Esophagus squamous epithelium (tissue), 5 donors: ENCODE measurements at places on chromosomes 7 and 10.

- no peak for DNase-seq
These were observed 21.9 kb upstream of the CREB3L2 start for GRCh38 chr7:138023618-138024342.

GRCh38 chr7:77393954-77394353, 22.2 kb downstream of the GSAP start:
- DNase-seq = no peak

DNA sequence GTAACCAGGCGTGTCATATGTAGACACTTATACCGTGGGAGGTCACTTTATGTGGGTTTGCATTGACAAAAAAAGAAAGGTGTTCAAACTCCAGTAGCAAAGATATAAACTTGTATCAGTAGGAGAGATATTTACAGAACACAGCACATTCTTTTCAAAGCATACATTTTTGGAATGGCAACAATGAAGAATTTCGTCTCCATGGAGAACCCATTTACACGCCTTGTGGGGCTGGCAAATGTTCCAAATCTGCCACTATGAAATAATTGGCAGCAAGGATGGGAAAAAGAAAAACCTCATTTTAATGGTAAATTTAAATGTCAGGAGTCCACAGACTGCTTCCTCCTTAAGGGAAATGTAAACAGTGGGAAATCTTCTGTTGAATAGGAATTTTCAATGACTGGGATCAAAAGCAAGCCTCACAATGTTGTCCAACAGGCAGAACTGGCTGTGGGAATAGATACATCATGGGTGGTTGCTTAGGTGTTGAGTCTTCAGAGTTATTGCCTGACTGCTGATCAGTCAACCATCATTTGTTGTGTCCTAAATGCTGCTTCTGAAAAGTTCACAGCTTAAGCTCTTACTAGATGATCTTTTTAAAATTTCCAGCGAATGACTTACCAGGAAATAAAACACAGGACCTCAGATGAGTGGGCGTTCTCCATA, 256.6 kb upstream of the SEMA3C start:
- no peak for DNase-seq

DNA sequence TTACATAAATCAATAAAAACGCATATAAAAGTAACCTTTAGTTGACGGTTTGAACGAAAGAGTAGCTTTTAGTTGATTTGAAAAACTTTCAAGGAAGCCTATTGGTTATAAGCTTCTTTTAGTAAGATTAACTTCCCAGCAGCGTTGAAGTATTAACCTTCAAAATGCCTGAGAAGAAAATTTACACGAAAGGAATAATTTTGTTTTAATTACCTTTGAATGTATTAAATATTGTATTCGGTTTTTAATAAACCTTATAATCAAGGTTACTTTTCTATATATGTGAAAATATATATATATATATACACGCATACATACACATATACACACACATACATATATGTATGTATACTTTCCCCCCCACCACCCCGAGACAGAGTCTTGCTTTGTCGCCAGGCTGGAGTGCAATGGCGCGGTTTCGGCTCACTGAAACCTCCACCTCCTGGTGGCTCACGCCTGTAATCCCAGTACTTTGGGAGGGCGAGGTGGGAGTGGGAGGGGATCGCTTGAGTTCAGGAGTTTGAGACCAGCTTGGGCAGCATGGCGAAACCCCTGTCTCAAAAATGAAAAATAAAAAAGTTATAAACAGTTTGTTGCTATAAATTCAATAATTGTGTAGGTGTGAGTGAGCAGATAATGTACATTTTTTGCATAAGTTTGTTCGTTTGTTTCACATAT, 57.6 kb upstream of the EZH2 start:
- no peak for DNase-seq

- DNase-seq = no peak
These were observed 36.9 kb downstream of the ASB13 start for GRCh38 chr10:5629303-5630111.

DNA sequence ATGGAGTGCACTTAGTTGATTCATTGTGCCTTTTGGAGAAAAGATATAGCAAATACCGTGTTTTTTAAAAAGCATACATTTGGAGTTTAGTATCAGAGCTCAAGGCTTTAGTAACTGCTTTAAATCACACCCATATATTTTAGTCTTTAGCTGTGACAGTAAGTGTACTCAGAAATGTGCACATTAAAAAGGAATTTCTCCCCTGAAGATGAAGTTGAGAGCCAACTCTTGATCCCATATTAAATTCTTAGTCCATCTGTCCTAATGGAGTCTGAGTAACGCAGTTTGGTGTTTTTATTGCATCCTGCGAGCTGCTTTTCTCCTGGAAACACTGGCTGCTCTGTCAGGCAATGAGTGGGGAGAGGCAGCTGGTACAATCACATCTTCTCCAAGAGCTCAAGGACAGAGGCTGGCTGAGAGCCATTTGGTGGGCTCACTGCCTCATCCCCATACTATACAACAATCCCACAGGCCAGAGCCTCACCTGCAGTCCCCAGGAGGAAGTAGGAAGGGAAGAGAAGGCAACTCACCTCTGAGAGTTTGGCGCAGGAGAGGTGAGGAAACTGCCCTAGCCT, 473.6 kb upstream of the C7orf33 start:
- DNase-seq = no peak

DNA sequence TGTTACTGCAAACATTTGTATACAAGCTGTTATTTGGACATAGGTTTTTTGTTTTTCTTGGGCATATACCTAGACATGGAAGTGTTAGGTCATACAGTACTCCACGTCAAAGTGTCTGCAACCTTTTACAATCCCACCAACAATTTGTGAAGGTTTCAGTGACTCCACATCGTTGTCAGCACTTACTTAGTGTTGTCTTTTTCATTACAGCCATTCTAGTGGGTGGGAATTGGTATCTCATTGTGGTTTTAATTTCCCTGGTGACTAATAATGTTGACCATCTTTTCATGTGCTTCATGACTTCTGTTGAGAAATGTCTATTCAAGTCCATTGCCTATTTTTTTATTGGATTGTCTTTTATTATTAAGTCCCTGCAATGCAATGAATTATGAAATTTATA, 95.0 kb downstream of the UBE3C start:
- DNase-seq = no peak

GRCh38 chr10:4121502-4122380, 336.7 kb upstream of the KLF6 start:
- DNase-seq = no peak

DNA sequence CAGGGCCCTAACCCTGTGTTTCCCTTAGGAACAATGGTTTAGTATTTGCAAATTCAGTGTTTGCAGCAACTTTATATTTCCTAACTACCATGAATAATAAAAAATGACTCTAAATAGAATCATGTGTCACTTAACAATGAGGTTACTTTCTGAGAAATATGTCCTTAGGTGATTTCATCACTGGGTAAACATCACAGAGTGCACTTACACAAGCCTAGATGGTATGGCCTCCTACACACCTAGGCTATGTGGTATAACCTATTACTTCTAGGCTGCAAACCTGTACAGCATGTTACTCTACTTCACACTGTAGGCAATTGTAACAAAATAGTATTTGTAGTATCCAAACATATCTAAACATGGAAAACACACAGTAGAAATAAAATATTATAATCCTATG, 1174.6 kb upstream of the LRRTM3 start:
- DNase-seq = no peak

- DNase-seq = no peak
These were observed 48.1 kb downstream of the CDC123 start for GRCh38 chr10:12243864-12244620.

GRCh38 chr10:130456616-130457015, 320.4 kb downstream of the GLRX3 start:
- no peak for DNase-seq

- no peak for DNase-seq
These were observed 65.5 kb downstream of the LARP4B start for GRCh38 chr10:865924-866576.

- no peak for DNase-seq
These were observed 107.0 kb downstream of the XRCC2 start for GRCh38 chr7:152568972-152569371.
